ENCODE measurements at places on chromosomes 5 and 9.

DNA sequence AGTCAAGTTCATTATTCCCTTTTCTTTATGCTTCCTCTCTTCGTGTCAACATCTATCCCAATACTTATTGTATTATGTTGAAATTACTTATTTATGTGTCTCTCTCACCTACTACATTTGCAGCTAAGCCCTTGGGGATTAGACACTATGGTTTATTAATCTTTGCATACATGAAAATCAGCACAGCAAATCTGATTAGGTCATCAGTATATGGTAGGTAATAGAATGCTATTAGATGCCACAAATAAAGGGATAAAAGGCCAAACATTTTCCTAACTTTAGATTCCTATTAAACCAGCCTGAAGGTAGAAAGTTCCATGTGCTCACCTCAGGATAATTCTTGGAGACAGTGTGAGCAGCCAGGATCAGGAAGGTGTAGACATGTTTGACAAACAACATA, 490.1 kb upstream of the MPDZ start:
- DNase-seq: no peak

DNA sequence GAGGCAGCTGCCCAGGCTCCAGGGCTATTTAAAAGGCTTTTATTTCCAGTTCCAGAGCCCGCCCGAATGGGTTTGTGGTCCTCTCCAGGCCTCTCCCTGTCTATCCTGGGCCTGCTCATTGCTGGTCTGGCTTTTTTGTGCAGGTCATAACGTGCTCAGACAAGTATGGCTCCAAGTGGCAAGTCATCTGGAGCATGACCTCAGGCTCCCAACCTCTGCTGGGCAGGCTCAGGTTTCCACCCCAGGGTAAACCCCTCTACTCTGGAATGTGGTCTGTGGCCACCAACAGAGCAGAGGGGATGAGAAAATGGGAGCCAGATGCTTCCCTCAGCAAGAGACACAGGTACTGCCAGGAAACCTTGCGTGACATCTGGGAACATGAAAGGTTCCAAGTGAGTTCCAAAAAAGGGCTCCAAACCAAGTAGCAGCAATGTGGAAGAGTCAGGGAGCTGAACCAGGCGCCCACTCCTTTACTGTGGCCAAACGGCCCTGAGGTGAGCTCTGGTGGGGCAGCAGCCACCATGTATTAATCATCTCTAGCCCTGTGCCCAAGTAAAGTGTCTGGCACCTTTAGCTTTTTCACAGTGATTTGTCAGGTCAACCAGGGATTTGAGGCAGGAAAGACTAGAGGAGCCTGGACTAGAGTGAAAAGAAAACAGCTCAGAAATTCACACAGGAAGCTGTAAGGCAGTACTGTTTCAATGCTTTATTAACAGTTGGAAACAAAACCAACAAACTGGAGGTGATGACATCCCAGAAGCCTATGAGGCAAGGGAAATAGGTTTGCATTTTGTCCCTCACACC, 25.7 kb downstream of the PCDHGC5 start:
- DNase-seq: no peak

DNA sequence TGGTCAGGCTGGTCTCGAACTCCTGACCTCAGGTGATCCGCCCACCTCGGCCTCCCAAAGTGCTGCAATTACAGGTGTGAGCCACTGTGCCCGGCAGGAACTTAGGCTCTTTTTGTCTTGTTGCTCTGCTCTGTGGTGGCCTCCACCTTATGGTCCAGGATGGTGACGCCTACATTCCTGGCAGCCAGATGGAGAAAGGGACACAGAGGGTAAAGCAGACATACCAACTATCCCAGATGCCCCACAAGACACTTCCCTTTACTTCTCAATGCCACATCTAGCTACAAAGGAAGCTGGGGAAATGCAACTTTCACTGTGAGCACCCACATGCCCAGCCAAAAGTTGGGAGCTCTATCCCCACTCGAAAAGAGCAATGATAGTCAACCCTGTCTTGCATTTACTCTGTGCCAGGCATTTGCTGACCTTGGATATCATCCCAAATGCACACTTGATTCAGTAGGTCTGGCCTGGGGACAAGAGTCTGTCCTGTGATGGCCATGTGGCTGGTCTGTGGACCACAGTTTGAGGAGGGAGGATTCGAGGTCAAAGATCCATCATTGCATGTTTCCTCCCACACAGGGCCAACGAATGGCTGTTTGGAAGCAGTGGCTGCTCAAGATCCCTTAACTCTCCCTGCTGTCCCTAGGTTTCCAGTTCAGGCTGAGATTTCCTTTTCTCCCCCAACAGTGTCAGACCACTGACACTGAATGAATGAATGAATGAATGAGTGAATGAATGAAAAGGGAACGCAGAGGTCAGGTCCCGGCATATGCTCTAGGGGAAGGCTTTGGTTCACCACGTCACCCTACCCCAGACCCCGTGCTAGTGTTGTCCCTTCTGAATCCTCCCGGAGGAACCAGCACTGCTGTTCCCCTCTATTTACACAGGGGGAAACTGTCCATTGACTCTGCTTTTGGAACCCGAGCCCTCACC, 1.4 kb upstream of the ERGIC1 start:
- no peak for DNase-seq

- DNase-seq: no peak
These were observed 9.6 kb downstream of the MTMR12 start for GRCh38 chr5:32302835-32303754.

DNA sequence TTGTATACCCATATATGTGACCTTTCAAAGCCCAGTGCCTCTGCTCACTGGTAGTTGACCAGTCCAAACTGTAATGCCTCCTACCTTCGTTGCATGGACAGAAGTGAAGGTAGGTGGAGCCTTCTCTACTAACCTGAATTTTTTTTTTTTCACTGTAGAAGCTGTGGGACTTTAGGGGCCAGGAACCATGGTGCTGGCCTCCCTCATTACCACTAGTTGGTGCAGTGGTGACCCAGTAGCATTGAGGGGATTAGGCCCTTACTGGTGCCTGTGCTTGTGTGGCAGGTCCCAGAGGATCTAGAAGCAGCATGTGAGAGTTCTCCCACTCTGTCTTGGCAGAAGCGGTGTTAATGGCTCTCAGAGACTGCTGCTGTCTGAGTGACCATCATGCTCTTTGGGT, 2.3 kb downstream of the RALGPS1 start:
- DNase-seq: no peak

DNA sequence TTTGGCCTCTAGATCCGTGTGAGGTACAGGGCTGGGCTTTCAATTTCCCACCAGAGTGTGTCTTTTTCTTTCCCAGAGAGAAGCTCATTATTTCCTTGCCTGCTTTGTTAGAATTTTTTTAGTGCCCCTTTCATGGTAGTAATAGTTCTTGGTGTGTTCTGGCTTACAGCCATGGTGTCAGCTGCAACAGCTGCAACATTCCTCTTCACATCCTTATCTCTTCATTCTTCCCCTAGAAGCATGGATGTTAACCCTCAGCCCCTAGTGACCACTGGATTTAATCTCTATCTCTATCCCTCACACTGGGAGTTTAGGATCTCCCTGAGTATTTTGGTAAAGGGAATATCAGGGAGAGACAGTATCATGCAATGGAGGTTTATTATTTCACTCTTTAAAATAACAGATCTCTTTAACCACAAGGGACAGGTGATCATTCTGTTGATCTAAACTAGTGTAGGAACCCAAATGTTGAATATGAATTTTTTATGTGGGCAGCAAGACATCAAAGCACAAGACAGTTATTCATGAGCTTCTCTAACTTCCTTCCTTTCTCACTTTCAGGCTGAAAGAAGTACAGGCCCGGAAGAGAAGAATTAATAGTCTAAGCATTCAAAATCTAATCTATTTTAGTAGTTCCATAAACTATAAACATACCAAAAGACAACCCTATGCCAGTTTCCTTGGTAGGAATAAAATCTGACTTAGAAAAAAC, 160.2 kb downstream of the FAM170A start:
- DNase-seq: no peak

DNA sequence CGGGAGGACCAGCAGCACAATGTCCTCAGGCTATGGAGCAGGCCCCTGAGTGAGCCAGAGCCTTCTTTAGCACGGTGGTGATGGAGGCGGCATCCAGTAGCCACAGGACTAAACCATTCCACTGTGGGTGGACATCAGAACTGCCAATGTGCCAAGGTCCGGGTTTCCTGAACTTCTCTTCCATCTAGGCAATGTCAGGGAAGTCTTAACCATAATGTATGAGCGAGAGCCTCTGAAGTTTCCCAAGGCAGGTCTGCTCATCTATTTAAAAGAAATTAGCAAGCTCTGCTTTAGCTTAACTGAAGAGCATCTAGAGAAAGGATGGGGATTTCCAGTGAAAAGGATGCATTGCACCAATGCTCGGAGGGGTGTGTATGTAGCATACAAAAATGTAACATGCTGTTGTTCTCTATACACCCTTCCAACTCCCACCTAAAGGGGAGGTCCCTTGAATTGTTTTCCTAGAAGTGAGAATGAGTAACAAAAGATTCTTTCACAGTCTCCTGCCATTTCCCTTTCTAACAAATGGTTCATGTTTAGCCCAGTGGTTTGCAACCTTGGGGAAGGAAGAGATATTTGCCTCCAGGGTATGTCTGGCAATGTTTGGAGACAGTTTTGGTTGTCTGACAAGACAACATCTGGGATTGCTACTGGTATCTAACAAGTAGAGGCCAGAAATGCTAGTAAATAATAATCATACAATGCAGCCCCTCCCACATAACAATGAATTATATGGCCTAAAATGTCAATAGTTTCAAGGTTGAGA, 6.1 kb upstream of the RXFP3 start:
- no peak for DNase-seq

DNA sequence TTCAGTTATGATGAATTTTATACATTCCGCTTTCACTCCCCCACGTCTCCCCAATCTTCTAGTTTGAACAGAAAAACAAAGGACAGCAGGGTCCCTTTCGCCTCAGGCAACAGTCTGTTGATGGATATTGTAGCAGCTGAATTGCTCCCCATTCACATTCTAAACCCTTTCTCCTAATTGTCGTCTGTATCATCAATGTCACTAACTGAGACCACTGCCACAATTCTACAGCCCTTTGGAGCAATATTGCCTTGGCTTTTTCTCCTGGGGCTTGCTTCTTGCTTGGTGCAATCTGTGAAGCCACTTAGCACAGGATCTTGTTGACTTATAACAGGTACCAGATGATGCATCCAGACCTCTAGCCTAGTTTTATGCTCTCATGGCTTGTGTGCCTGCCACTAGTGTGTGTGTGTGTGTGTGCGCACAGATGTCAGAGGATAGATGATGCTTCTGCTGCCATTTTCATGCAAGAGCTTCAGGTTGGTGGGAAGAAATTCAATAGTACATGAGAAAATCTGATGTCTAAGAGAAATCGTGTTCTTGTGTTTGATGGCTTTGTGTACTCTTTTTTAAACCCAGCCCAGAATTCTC, 195.2 kb upstream of the ISL1 start:
- no peak for DNase-seq

DNA sequence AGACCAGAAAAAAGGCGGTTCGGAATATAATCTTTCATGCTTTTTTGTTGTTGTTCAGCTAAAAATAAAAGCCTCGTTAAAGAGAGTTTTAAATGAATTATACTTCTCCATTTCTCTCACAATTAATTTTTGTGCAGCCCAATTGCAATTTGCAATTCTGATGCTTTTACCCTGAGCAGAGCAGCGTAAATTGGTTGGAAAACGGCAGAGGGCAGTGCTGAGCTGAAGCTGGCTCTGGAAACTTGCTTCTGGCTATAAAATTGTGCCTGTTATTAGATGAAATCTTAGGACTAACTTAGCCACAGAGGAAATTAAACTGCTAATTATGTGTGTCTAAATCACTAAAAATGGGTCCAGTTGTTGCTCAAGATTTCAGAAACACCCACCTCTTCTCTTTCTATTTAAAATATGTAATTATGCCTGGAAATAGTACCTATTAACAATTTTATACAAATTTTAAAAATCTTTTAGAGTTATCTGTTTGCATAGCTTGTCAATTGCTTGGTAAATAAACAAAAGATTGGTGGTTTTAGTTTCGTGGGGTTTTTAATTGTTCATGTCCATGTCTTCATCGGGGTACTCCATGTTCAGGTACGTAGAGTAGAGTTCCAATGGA, 441.8 kb upstream of the TLE4 start:
- DNase-seq: no peak
